ENCODE measurements at places on chromosomes 16 and 17. TPM values are rescaled to one million over a fixed set of nuclear protein-coding genes. Genes with fewer than 3 reads are reported as not detected.

Gene ZKSCAN2
- total RNA-seq, result 9.4 TPM

Gene ULK2
- total RNA-seq, result 10.7 TPM

Gene ERBB2
- total RNA-seq, result 2.9 TPM

Gene HIGD1B
- total RNA-seq, result not detected

Gene HASPIN
- total RNA-seq, result 0.58 TPM

Gene CHST4
- not detected for total RNA-seq
